Right hindlimb (tissue), 1 donor: ENCODE measurements at places on chromosomes 2 and 18.

DNA sequence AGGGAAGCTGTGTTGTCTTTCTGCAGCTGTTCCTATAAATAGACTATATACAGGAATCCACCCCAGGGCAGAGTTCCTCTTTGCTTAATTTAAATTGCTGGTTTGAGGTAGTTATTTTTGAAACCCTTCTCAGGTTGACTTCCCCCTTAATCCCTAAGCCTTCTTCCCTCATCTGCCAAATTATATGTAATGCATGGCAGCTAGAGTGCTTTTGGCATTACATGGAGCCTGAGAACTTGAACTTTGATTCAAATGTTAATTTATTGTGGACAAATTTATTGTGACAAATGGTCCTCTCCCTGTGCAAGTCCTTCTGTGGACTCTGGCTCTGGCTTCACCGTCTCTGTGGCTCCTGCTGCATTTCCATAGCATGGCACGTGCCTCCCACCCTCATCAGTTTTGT lies 29.2 kb downstream of the MYO1B start:
- DNase-seq, result no peak

- no peak for DNase-seq
Measured at GRCh38 chr2:66268756-66269155, 166.2 kb upstream of the MEIS1 start.

GRCh38 chr2:113847144-113847543 lies 42.7 kb upstream of the ACTR3 start:
- DNase-seq, result no peak

DNA sequence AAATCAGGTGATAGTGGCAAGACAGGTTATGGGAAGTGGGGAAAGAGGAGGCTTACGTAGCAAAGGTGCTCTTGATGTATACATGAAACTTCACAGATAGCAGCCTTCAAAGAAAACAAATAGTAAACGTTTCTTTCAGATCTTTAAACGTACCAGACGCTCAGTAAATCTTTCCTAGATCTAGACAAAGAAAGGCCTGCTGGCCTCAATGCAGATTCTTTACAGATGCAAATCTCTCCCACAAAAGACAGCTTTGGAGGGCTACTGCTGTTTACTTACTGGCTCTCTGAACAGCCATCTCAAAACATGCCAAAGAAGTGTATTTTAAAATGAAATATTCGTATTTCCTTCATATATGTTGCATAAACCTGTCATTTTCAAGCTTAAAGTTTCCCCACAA lies 1279.9 kb upstream of the NRXN1 start:
- DNase-seq, result no peak

GRCh38 chr2:225017713-225018112 lies 24.6 kb downstream of the DOCK10 start:
- DNase-seq, result no peak

DNA sequence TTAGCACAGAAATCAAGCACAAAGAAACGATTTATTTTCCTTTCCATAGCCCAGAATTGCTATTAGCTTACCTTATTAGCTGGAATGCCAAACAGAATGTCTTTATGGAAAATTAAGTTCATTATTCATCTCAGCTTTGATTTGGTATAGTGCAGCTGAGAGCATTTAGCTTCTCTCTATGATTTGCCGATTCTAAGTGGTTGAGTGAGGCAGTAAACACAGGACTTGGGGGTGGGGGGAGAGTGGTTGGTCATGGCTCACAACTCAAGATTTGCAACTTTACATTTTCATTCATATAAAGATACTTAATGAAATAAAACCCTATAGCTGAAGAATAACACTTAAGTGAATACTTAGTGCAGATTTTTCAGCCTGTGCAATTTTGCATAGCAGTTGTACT lies 395.2 kb downstream of the TGIF1 start:
- no peak for DNase-seq

- no peak for DNase-seq
Measured at GRCh38 chr2:135844301-135844895, 7.4 kb upstream of the LCT start.
